ENCODE measurements at places on chromosomes 3 and 15. TPM values are rescaled to one million over a fixed set of nuclear protein-coding genes. Genes with fewer than 3 reads are reported as not detected.

Gene MST1
- polyA plus RNA-seq, result 18.9 TPM

Gene ELL3
- 4.0 TPM for polyA plus RNA-seq

DNA sequence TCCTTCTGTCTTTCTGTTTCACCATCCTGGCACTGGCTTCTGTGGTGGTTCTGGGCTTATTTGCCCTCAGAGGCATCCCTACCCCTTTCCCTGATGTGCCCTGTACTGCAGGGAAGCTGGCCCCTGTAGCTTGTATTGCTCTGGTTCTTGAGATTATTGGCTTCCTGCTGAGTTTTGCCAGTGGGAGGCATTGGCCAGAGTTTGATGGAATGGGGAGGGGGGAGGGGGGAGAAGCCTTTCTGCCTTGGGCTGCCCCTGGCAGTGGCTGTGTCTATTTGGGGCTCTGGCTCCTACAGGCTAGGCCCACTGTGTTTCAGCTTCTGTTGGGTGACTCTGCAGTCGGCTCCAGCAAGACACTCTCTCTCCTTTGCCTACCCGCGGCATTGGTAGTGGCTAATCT lies 41.6 kb upstream of the SEMA6D start:
- no peak for DNase-seq

DNA sequence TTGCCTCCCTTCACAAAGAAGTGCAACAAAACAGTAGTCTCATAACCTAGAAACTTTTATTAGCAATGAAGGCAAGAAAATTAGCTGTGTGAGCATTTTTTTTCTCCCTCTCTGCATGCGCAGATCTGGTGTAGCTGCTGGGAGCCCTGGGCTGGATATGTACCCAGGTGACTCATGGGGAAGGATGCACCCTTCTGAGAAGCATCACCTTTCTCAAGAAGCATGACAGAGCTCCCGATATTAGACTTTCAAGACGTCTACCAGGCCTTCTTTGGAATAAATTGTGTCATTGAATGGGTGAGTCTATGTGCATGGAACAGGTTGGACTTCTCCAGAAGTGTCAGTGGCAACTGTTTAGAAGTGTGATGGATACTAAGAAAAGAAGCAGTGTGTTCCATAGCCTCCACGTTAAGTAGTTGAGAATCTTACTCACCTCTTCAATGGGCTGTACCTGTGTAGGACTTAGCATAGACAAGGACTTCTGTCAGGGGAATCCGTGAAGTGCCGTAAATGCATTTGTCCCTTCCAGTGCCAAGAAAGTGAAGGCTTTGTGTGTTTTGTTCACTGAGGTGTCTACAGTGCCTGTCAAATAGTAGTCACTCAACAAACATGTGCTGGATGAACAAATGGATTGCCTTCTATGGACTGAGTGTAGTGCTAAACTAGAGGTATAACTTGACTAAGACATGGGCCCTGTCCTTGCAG lies 47.7 kb upstream of the RASGRP1 start:
- no peak for DNase-seq

GRCh38 chr3:22170370-22170769 lies 419.4 kb upstream of the ZNF385D start:
- no peak for DNase-seq

Data from stomach (tissue), 19 donors.